Activated CD8-positive, alpha-beta memory T cell treated with anti-CD3 and anti-CD28 coated beads for 1 hour (primary cell): ENCODE measurements at places on chromosomes 4 and X.

DNA sequence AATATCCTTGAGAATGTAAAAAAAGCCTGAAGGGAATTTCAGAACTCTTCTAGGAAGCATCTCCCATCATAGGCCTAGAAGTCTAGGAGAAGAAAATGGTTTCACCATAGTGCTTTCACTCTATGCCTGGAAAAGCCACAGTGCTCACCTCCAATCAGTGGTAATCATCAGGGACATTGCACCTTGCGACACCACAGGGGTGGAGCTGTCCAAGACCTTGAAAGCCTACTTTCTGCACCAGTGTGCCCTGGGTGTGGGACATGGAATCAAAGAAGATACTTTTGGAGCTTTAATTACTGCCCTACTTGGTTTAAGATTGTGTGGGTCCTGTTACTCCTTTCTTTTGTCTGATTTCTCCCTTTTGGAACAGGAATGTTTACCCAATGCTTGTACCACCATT lies 146.8 kb upstream of the NDST4 start:
- no peak for DNase-seq

GRCh38 chr4:149409555-149409962 lies 406.1 kb downstream of the IQCM start:
- DNase-seq: no peak

- no peak for DNase-seq
Observed at GRCh38 chr4:77481856-77482255, 123.8 kb upstream of the CXCL13 start.

DNA sequence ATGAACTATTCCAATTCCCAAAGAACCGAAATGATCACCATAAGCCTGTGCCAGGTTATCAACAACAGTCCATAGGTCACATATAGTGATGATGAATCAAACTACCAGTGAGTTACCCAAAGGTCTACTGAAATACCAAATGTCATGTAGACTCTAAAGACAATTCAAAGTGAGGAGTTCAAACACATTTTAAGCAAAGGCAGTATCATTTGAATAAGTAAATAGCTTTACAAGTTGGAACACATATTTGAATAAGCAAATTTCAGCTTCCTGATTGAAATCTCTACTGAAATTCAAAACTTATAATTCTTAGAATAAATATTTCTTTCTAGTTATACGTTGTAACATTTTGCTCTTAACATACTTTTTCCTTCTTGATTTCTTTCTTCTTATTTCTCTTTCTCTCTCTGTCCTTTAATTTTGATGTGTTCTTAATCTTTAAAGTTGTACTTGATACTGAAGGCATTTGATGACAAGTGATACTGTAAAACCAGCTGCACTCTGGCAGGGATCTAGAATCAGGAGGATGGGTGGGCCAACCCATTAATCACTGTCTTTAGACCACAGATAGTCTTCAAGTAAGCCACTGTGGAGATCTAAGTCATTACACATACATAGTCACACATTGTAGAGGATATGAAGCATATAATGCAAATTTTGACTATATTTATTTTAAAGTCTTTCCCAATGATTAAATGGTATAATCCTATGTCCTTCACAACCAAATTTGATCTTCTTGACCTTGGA lies 34.5 kb downstream of the GABRA4 start:
- no peak for DNase-seq

DNA sequence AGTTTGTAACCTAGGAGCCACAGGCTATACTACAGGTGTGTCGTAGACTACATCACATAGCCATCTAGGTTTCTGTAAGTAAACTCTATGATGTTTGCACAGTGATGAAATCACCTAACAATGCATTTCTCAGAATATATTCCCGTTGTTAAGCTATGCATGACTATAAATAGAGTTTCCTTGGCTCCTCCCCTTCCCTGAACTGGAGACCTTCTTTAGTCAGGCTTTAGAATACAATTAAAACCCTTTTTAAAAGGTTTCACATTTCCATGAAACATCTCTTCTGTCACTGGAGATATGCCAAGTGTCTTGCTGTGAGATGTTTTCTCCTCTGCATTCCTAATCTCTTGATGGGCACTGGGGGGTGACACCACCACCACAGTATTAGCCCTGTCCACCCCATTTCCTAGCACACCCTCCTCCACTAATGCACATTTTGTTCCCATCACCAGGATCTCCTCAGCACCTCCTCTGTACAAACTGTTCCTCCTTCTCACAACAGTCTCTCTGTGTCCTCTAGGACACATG lies 334.6 kb upstream of the CPEB2 start:
- DNase-seq: no peak

DNA sequence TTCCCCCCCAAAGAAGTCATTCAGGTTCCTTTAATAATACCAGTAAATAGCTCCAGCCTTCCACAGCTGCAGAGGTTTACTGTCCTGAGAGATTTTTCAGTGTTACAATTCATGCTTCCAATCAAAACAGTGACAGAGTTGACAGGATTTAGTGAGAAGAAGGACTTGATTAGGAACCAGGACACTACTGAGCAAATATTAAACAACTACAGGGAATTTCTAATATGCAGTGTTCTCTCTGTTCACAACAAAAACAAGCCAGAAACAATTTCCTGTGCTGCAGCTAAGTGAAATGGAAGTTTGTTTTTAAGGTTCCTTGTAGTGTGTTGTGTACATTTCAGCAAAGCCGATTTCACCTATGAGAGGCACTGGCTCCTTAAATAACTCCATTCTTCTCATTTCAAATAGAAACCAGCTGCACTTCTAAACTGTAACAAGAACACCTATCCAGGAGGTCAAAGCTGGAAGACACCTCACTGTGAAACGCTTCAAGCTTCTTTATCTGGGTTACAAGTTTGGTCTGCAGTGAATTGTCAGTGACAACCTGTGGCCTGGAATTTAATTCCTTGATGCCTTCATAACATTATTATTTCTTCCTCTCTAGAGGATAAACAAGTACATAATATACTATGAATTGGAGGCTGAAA lies 149.3 kb downstream of the RASL11B start:
- DNase-seq: no peak

- DNase-seq: no peak
Observed at GRCh38 chrX:21376636-21377035, 2.4 kb downstream of the CNKSR2 start.

DNA sequence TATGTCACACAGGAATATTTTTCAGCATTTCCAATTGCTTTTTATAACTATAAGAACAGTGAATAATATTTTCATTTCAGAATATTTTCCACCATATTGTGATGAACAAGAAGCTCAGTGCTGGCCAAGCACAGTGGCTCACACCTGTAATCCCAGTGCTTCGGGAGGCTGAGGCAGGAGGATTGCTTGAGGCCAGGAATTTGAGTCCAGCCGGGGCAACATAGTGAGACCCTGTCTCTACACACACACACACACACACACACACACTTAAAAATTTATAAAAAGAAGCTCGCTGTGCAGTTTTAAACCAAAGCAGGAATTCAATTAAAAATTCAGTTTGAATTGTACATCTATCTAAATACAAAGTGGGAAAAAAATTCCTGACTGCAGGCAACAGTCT lies 3.2 kb downstream of the ZFYVE28 start:
- DNase-seq: no peak

DNA sequence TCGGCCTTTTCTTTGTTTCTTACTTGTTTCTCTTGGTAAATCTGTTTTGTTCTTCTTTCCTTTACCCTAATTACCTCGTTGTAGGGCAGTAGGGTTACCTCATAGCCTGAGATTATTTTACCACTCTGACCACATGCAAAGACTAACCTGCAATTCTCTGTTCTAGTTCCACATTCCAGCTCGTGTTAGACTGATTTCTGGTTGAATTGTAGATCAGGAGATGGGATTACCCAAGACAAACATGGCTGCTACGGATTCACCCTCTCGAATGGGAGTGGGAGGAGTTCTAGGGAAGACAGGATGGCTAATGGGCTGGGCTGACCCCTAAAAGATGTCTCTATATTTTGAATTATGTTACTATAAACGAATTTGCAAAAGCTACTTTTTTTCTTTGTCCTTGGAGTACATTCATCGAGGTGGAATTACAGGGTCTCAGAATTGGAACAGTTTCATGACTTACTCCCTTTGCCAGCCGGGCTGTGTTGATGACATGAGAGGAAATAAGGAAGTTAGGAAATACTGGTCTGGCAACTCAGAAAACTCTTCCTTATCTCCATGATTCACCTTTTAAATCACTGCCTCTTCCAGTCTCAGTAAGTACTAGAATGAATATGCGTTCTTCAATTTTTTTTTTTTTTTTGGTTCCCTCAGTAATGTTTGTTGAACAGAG lies 36.7 kb upstream of the FBXW7 start:
- DNase-seq: no peak

DNA sequence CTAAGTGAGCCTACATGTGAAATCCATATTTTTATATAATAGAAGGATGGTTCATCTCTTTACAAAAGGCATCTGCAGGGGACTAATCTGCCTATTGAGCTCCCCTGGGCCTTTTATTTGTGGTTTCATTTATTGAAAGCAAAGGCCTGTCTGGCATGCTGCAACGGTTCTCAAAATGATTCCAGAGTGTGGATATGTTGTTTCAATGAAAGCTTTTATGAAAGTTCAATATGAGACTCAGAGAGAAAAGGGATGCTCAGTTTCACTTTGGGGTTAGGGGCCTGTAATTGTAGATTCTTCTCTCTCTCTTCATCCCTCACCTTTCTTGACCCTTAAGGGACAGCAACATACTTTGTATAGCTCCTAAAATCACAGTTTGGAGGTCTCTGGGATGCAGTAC lies 204.2 kb upstream of the CASK start:
- DNase-seq: no peak

DNA sequence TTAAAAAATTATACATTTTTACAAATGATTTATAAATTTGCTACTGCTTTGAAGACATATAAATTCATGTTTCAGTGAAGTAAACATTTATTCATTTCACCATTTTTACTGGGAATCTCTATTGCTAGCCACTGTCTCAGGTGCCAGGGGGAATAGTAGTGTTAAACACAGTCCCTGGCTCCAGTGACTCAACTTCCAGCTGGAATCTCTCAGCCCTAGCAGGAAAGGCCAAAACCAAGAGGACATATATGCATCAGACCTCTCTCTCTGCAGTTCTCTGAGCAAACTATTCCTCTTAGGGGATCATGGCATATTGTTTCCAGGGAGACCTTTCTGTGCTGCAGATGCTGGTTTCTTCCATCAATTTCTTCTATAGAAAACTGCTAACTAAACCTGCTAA lies 1009.0 kb upstream of the LCORL start:
- DNase-seq: no peak

GRCh38 chr4:158213466-158213865 lies 3.2 kb downstream of the TMEM144 start:
- DNase-seq: no peak

GRCh38 chrX:149151805-149152757 lies 353.0 kb downstream of the IDS start:
- no peak for DNase-seq

- DNase-seq: no peak
Observed at GRCh38 chrX:32524385-32524784, 687.0 kb downstream of the DMD start.

DNA sequence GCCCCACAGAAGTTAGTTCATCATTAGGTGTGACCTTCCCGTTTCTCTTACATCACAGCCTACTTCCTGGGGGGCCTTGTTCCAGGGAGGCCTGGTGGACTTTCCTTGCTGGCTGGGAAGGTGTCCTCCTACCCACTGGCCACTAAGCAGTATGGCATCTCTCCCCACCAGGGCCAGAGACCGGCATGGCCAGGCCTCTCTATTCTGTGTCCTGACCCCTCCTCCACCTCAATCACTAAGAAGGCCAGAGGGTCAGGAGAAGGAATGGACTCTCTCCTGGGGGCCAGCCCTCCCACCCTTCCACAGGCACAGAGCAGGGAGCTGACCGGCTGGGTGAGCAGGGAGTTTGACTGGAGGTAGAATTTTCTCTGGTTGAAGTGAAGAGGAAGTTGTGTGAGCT lies 81.9 kb downstream of the PJA1 start:
- no peak for DNase-seq

DNA sequence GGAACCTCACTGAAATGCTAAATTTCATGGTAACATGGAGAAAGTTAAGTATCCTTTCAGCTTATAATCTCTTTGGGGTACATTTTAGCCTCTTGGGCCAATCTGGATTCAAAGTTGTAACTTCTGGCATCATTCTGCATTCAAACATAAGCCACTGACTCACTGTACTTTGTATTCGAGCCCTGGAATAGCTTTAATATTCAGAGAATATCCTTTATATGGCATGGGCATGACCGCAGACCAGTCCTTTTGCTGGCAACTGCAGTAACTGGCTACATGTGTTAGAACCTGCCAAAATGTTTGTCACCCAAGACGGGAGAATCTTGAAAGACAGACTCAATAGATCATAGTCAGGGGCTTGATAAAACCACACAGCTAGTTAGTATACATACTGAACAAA lies 3.3 kb downstream of the GASK1B start:
- DNase-seq: no peak

- no peak for DNase-seq
Observed at GRCh38 chr4:6410068-6410467, 62.3 kb downstream of the PPP2R2C start.

- no peak for DNase-seq
Observed at GRCh38 chr4:168212656-168213055, 105.9 kb downstream of the DDX60 start.

DNA sequence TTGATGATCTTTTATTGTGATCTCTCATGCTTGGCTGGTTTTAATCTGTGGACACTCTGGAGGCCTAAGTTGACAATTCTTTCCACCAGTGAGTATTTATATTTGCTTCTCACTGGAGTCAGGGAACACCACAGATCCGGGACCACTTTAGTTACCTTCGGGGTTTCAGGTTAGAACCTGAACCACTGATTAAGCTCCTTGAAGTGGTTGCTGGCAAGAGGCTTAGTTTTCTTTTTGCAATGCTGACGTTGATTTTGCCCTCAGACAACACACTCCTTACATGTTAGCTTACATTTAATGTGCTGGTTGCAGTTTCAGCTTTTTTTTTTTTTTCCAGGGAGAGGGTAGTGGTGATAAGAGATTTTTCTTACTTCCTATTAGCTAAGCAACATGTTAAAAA lies 10.5 kb upstream of the ZNF330 start:
- DNase-seq: no peak

GRCh38 chr4:91267543-91267942 lies 1036.2 kb upstream of the GRID2 start:
- no peak for DNase-seq
